ENCODE measurements at places on chromosomes 7 and 10.

DNA sequence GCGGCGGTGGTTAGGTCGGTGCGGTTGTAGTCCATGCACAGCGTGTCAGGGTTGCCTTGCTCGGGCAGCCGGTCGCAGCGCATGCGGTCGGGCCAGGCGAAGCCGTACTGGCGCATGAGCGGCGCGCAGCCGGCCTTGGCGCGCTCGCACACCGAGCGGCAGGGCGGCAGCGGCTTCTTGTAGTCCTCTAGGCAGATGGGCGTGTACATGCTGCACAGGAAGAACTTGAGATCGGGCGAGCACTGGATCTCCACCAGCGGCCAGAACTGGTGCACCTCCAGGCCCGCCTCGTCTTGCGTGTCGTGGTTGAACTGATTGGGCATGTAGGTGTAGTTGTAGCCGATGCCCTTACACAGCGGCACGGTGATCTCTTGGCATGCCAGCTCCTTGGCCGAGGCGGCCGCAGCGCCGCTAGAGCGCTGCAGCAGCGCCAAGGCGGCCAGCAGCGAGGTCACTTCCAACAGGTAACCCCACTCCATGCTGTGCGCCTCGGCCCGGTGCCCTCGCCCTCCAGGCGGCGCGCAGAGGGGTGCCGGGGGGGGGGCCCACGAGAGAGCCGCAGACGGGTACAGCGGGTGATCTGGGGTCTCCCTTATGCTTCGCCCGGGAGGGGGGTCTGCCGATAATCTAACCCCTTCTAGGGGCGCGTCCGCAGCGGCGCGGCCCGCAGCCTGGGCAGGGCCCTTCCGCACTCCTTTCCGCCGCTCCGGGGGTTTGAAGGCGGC, 983 bp downstream of the FZD8 start:
- DNase-seq, result peak; percentile 26

- no peak for DNase-seq
Measured at GRCh38 chr7:150406567-150407421, 27.7 kb downstream of the ZNF775 start.

GRCh38 chr7:33054261-33054964, 8.2 kb downstream of the NT5C3A start:
- no peak for DNase-seq

DNA sequence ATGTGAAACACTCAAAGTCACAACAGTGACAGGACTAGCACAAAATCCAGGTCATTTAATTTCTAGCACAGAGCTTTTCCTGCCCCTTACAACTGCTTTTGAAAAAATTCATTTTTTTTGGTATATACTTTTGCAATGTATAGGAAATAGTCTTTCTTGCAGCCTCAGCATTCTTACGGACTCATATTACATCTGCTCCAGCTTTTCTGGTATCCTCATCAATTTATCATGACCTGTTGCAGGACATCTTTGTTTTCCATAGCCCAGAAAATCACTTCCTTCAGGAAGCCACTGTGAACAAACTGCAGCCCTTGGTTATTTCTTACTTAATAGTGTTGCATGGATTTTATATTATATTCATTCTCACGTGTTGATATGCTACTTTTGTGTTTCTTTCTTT, 347.9 kb upstream of the MTPN start:
- DNase-seq, result no peak

- no peak for DNase-seq
Measured at GRCh38 chr7:75024922-75025321, 48.7 kb downstream of the RCC1L start.

Measured in HEK293T (cell line).